ENCODE measurements at places on chromosomes 16 and 17.

- no peak for DNase-seq
Observed at GRCh38 chr16:64339052-64339770, 782.7 kb downstream of the CDH11 start.

DNA sequence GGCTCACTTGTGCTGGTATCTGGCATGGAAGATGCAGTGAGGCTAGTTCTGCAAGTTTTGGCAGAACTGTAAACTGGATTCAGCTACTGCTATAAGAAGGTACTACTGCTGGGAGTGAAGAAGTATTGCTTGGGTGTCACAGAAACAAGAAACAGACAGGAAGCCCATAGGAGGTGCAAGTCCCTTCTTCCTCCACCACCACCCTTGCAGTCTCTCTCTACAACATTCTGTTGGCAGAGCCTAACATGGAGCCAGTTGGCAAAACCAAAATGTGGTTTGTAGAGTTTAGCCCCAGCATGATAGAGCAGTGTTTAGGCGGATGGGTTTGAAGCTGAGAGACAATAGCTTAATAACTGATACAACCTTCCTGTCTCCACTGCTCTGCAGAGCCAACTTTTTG, 72.6 kb downstream of the NLK start:
- DNase-seq: no peak

- DNase-seq: no peak
Observed at GRCh38 chr16:13483121-13483520, 436.8 kb upstream of the ERCC4 start.

- DNase-seq: no peak
Observed at GRCh38 chr16:28555561-28555960, 1.8 kb downstream of the SGF29 start.

GRCh38 chr16:27369806-27370205, 32.2 kb upstream of the IL21R start:
- no peak for DNase-seq

DNA sequence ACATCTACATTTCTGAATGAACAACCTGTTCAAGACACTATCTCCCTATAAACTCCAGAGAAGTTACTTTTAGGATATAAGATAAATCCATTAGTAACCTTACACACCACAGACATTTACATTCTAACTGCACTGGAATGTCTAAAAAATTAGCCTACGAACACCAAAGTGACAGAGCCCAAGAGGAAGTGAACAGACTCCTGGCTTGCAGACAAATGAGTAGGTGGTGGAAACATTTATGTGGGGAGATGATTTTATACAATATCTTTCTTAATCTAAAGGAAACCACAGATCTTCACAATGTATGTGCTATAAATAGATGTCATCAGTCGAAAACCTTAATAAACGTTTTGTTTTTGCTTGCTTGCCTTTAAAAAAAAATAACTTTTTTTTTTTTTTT, 18.8 kb downstream of the ZNF652 start:
- no peak for DNase-seq

DNA sequence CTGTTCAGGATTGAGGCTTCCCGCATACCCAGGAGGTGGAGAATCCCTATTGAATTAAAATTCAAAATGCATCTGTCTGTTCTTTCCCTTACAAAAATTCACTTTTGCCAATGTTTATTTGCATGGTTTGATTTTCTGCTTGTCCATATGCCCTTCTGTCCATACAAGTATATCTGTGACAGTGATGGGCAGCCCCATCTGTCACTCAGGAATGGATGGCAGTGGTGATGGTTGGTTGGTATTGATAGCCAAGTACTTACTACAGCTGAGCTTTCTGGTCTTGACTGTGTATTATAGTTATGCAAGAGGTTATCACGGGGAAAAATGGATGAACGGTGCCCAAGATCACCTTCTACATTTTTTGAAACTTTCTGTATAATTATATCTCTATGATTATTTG, 171.0 kb downstream of the RBFOX1 start:
- DNase-seq: no peak

GRCh38 chr16:82990155-82990554, 363.4 kb downstream of the CDH13 start:
- DNase-seq: no peak

GRCh38 chr17:40803617-40804082, 3.9 kb upstream of the KRT28 start:
- no peak for DNase-seq

GRCh38 chr17:80008383-80008840, 27.3 kb downstream of the TBC1D16 start:
- DNase-seq: no peak

GRCh38 chr17:66165537-66166123, 26.3 kb downstream of the CEP112 start:
- DNase-seq: peak; percentile 36

- DNase-seq: no peak
Observed at GRCh38 chr17:280901-281300, 71.7 kb downstream of the RPH3AL start.

GRCh38 chr16:23141959-23142740, 7.1 kb downstream of the USP31 start:
- no peak for DNase-seq

GRCh38 chr17:56581635-56582627, 11.6 kb upstream of the NOG start:
- no peak for DNase-seq

- peak; percentile 36 for DNase-seq
Observed at GRCh38 chr17:17922070-17922614, 50.1 kb downstream of the TOM1L2 start.

DNA sequence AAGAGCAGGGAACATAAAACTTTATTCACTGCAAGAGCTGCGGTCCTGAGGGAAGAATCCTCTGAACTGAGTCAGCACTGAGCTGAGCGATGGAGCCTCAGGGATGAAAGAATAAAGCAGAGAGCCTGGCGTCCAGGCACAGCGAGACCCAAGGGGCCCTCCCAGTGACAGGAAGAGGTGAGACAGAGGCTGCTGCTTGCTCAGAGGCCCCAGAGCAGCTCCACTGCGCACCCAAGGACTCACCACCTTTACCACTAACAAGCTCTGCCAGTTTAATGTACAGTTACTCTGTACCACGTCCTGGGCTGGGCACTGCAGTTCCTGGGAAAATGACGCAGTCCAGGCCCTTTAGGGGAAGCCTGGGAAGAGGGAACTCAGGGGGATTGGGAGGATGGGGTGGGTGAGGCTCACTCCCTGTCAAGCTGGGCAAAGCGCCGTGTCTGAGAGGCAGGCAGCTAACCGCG, 5.6 kb downstream of the GFAP start:
- DNase-seq: no peak

GRCh38 chr17:46176975-46177374, 16.3 kb downstream of the KANSL1 start:
- DNase-seq: no peak

GRCh38 chr17:55124730-55125360, 139.9 kb upstream of the HLF start:
- DNase-seq: no peak

DNA sequence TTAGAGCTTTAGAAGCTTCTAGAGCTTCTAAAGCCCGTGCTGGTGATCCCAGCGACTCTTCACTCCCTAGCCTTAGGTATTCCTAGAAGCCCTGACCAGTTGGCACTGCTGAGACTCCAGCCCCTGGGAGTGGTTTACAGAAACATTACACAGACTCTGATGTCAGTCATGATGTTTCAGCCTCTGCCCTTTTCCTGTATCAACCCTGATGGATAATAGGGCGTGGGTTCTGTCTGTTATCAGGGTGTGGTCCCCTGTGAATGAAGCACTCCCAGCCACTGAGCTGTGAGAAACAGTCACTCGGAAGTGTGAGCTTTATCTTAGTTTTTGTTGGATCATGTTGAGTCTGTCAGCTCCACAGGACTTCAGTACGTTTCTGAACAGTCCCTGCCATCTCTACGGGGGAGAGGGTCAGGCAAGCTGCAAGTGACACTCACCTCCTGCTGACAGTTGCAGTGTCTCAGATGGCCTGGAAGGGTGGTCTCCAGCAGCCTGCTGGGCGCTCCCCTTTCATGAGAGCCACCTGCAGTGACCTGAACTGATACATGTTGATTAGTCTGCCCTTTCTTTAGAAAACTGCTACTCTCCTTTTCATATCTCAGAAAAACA, 12.8 kb downstream of the GOSR2 start:
- no peak for DNase-seq

DNA sequence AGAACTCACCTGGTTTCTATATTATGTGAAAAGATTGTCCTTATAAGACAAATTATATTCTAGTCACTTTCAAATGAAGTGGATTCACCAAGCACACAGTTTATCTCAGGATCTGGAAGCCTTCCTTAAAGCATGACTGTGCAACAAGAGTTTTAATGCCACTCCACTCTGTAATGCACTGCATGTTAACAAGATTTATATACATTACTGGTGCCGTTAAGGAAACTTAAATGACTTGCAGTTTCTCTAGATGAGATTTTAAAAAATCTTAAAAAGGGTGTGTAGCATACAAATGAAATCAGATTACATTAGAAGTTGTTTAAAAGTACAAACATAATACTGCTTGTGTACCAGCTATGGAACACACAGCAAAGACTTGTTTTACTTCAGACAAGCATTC, 150.8 kb downstream of the SNX11 start:
- no peak for DNase-seq

DNA sequence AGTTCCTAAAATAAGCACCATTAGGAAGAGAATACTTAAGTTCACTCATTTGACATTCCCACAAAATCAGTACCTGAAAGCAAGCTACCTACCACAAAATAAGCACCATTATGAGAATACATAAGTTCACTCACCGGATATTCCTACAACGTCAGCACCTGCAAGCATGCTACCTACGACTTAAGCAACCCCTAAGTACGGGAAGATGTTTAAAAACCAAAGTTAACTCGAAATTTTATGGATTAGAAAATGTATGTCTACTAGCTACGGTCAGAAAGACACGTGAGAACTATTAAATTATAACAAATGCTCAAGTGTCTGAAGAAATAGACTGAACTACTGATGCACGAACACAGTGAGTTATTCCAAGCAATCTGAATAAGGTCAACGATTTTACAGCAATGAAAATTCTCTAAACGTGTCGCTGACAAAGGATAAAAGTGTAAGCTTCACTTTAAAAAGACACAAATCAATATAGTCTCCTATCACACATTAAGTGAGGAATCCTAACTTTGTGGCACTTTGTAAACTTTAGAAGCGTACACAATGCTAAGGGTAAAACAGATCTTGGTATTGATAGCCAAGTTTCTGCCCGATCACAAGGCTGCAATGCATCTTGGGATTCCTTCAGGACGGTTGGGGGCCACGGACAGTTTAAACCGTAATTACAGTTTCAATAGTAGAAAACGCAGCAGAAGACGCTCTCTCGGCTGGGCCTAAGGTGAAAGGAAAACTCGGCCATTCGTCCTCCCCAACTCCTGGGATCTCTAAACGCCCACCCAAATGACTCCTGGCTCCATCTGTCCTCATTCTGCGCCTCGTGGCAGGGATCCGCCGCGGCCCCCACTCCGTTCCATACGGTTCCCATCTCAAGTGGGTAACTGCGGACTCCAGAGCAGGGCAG, 1.3 kb downstream of the GSPT1 start:
- DNase-seq: no peak

DNA sequence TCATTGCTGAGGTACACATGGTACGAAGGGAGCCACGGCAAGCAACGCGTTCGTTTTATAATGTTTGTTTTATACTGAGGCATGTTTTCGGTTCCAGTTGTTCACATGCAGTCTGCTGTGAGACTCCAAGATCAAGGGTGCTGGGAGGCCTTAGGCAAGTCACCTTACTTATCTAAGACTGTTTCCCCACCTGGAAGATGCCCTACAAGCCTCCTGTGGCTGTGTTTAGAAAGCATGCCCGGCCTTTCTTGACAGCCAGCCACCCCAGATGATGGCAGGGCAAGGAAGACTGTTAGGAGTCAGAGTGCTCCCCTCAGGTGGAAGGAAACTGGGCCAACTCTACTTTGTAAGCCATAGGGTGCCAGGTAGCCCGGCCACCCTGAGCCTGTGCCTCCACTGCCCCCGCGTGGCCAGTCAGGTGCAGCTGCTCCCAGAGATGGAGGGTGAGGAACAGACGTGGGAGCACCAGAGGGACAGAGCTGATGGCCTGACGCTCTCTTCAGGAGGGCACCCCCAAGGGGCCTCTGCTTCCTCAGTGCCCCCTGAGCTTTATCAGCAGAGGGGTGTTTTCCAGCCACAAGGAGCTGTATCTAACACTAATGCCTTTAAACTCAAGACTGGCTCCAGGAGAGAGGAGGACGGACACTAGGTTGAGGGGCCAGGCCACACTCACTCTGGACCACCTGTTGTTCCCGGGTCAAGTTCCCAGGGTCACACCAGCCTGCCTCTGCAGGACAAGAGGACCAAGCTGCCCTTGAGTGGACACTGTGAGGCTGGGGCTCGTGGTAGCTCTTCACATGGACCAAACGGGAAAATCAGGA, 5.4 kb downstream of the NAT9 start:
- DNase-seq: no peak

DNA sequence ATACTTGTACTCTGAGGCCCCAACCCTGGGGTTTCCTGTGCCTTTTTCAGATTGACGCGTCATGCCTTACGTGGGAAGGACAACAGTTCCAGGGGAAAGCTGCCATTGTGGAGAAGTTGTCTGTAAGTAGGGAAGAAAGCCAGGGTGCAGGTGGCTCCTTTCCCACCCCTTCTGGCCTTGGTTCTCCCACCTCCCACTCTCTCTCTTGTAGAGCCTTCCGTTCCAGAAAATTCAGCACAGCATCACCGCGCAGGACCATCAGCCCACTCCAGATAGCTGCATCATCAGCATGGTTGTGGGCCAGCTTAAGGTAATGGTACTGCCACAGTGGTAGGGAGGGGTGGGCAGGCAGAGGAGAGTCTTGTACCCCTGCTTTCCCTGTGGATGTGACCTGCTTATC, 4.6 kb upstream of the EDC4 start:
- DNase-seq: no peak

DNA sequence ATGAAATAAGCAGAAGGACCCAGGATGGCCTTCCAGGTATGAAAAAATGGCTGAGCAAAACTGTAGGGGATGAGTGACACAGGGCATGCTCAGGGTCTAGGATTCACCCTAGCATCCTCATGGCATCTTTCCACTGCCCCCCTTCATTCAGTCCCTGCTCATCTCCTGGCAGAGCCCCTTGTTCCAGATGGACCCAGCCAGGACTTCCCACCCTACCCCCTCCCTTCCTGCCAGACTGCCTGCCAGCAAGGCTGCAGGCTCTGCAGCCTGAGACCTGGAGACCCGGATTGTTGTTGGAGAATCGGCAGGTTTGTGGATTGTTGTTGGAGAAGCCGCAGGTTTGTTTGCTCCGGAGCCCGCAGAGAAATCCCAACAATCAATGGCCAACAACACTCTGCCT, 6.6 kb downstream of the SEZ6 start:
- no peak for DNase-seq

DNA sequence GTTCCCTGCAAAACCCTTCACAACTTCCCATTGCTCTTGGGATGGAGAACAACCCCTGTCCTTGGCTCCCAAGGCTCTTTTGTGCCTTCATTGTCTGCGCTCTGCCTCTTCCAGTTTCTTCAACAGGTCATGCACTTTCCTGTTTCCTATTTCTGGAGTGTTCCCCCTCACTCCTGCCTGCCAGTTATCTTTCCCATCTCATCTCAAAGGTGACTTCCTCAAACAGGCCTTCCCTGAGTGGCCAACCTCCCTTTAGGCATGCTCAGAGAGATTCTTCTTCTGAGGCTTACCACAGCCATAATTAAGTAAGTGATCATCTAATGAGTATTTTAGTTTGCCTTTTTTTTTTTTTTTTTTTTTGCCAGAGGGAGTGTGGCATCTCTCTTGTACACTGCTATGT, 2.9 kb upstream of the CYLD start:
- no peak for DNase-seq

GRCh38 chr17:285751-286422, 66.7 kb downstream of the RPH3AL start:
- DNase-seq: no peak
